Right forelimb (tissue), 1 donor: ENCODE measurements at places on chromosomes 3 and 15.

- no peak for DNase-seq
Observed at GRCh38 chr3:170096342-170096741, 58.5 kb downstream of the GPR160 start.

DNA sequence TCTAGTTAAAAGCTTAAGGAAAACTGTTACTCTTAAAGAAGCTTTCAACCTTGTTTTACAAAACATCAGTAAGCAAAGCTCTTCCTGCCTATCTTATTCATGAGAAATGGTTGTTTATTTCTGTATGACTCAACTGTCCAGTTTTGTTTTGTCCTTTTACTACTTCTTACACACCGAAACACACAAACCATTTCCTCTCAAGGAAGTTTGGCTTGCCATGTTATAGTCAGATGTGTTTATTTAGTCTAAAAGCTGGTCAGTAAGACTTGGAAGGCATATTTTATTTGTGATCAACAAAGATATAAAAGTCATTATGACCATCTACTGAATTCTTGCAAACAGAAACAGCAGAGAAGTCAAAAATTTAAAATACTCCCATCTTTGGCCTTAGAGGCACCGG, 53.2 kb upstream of the RBSN start:
- DNase-seq: no peak

DNA sequence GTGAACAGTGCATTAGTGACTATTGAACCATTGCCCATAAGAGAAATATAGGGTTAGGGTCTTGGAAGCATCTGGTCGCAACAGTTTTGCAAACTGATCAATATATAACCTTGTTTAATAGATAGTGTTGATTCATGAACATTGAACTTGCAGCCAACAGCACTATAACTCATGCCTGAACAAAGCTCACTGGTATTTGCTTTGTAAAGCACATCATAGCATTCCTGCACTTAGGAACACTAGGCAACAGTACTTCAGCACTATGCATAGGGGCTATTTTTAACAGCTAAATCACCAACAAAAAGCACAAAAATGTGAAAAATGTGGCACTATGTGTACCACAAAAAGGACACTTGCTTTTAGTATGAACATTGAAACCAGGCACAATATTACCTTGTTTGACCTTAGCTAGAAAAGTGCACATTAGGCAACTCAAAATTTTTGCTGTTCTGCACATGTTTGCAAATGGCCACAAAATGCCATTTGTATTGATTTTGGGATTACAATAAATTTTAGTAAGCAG, 68.0 kb downstream of the OXNAD1 start:
- DNase-seq: no peak

GRCh38 chr3:183261151-183261724, 8.2 kb downstream of the B3GNT5 start:
- DNase-seq: no peak

DNA sequence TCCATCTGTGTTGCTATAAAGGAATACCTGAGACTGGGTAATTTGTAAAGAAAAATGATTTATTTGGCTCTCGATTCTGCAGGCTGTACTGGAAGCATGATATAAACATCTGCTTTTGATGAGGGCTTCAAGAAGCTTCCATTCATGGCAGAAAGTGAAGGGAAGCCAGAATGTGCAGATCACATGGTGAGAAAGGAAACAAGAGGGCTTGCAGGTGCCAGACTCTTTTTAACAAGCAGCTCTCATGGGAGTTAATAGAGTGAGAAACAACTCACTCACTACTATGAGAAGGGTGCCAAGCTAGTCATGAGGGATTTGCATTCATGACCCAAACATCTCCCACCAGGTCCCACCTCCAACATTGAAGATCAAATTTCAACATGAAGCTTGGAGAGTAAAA, 247.2 kb downstream of the ZIC4 start:
- DNase-seq: no peak

DNA sequence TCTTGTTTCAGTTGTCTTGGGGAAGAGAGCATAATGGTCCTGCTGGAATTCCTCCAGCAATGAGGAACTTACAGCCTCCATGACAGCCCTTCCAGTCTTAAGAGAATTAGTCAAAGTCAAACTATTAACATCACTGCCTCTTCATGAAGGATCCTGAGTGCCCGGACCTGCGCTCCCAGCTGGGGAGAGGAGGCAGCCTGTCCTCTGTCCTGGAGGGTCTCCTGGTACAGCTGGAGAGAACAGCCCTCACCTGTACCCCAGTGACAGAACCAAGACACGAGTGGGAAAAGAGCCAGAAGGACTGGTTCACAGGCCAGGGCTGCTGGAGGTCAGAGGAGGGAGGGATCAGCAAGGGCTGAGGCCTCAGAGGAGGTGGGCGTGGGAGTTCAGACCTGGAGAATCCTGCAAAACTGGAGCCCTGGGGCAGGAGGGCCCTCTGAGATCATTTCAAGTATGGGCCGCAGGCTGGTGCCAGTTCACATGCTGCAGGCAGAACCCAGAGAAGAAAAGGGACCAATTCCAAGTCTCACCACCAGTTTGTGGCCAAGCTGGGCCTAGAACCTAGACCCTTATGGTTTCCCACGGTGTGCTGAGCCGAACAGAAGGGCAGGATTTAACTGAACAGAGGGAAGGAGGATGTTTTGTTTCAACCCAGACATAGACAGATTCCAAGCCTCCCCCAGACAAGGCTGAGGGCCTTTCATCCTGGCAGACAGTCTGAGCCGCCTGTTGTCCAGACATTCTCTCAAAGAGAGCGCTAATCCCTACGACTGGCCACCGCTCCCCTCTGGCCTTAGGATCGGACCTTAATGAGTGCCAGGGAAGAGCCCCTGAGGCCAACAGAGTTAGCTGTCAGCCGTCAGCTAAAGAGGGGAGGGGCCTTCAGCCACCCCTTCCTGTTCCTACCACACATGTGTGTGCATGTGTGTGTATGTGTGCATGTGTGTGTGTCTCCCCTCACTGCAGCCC, 18.2 kb downstream of the LOXL1 start:
- no peak for DNase-seq

DNA sequence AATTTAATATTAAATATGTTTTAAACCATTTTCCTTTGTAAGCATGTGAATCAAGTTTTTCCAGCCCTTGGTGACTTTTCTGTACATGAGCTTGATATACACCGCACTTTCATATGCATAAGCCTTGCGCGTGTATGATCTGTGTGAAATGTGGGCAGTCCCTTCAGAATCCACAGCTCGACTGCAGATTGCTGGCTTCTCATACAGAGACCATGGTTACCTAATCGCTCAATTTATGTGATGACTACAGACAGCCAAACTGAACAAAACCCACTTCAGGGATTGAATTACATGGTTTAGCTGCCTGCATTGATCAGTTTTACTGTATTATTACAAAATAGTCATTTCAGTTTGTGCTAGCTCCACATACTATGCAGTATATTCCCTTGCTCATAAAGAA, 212.3 kb upstream of the NECTIN3 start:
- DNase-seq: no peak

- no peak for DNase-seq
Observed at GRCh38 chr3:52218026-52218425, 7.4 kb downstream of the TLR9 start.
